ENCODE measurements at places on chromosomes 7 and 10. TPM values are rescaled to one million over a fixed set of nuclear protein-coding genes. Genes with fewer than 3 reads are reported as not detected.

Gene EPO
- not detected for total RNA-seq

Gene NPTX2
- total RNA-seq = 16.8 TPM

Gene TMEM176A
- total RNA-seq = 15.6 TPM

Gene DBNL
- 95.1 TPM for total RNA-seq

Gene CPVL
- 7.9 TPM for total RNA-seq

Gene PTPRZ1
- total RNA-seq = 221 TPM

Gene ANKRD61
- total RNA-seq = not detected

Gene KCP
- total RNA-seq = 1.9 TPM

Gene NPSR1
- 0.99 TPM for total RNA-seq

Gene COBL
- total RNA-seq = 22.3 TPM

Gene CCDC172
- total RNA-seq = not detected

Gene CLRN3
- total RNA-seq = not detected

Gene GIMAP4
- total RNA-seq = 22.5 TPM

All from camera-type eye (tissue), 1 donor.